Activated T-cell treated with anti-CD3 and anti-CD28 coated beads, Interleukin-2, amount 50 U/mL, for 72 hours (primary cell): ENCODE measurements at places on chromosomes 6 and 20. TPM values are rescaled to one million over a fixed set of nuclear protein-coding genes. Genes with fewer than 3 reads are reported as not detected.

Gene EYA4
- total RNA-seq = not detected

Gene CLVS2
- not detected for total RNA-seq

Gene VWA7
- 3.3 TPM for total RNA-seq

Gene SLA2
- total RNA-seq = 44.9 TPM

Gene RAB44
- total RNA-seq = 0.09 TPM

Gene NPBWR2
- not detected for total RNA-seq

Gene EFCAB8
- 2.7 TPM for total RNA-seq

- no peaks in the 10 kb centered on the region for H3K36me3 ChIP-seq
- peaks cover 61% of the 10 kb centered on the region for H3K27me3 ChIP-seq
- H3K27ac ChIP-seq = no peak overlapping the region
- no peak for DNase-seq
- peaks cover 37% of the 10 kb centered on the region for H3K4me1 ChIP-seq
- H3K4me3 ChIP-seq = no peak overlapping the region
Observed at GRCh38 chr6:112288475-112288874, 34.1 kb upstream of the LAMA4 start.

GRCh38 chr6:53899512-53899911, 104.7 kb downstream of the LRRC1 start:
- H3K4me1 ChIP-seq = peaks cover 2% of the 10 kb centered on the region
- no peaks in the 10 kb centered on the region for H3K36me3 ChIP-seq
- no peak overlapping the region for H3K27ac ChIP-seq

- peaks cover 52% of the 10 kb centered on the region for H3K27me3 ChIP-seq
- H3K27ac ChIP-seq = no peak overlapping the region
- no peak for DNase-seq
- no peak overlapping the region for H3K4me3 ChIP-seq
- H3K36me3 ChIP-seq = no peaks in the 10 kb centered on the region
- H3K4me1 ChIP-seq = no peaks in the 10 kb centered on the region
Observed at GRCh38 chr6:1335367-1336037, 23.6 kb downstream of the FOXQ1 start.

- H3K4me3 ChIP-seq = no peak overlapping the region
- no peak for DNase-seq
- H3K36me3 ChIP-seq = no peaks in the 10 kb centered on the region
- no peak overlapping the region for H3K27ac ChIP-seq
Observed at GRCh38 chr6:156970595-156971112, 193.5 kb downstream of the ARID1B start.

- peaks cover 17% of the 10 kb centered on the region for H3K4me1 ChIP-seq
- peaks cover 13% of the 10 kb centered on the region for H3K27me3 ChIP-seq
- H3K4me3 ChIP-seq = peak overlapping the region; percentile 38
- no peaks in the 10 kb centered on the region for H3K36me3 ChIP-seq
- H3K27ac ChIP-seq = no peak overlapping the region
Observed at GRCh38 chr20:17878069-17878911, 90.3 kb downstream of the SNX5 start.

DNA sequence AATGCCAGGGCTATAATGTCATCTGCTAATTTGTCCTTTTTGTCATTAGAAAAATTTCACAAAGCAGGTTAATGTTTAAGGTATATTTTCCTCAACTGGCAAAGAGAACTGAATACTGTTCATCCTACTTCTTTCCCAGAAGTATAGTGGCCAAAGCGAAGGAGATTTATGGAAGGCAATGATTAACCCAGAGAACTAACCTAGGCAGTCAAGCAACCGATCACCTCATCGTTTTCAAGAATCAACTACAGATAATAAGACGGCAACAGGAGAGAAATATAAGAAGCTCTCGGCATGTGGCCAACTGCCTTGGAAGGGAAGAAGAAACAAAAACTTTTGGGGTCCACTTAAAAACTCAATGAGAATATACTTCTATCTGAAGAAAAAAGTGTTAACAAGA, 38.2 kb downstream of the REV3L start:
- H3K27ac ChIP-seq = no peak overlapping the region
- DNase-seq = no peak
- no peak overlapping the region for H3K4me3 ChIP-seq
- H3K27me3 ChIP-seq = no peaks in the 10 kb centered on the region
- peaks cover 30% of the 10 kb centered on the region for H3K4me1 ChIP-seq

- H3K27me3 ChIP-seq = no peaks in the 10 kb centered on the region
- no peaks in the 10 kb centered on the region for H3K36me3 ChIP-seq
- H3K4me3 ChIP-seq = no peak overlapping the region
- H3K4me1 ChIP-seq = peaks cover 4% of the 10 kb centered on the region
Observed at GRCh38 chr6:83220121-83220520, 27.0 kb downstream of the RWDD2A start.

DNA sequence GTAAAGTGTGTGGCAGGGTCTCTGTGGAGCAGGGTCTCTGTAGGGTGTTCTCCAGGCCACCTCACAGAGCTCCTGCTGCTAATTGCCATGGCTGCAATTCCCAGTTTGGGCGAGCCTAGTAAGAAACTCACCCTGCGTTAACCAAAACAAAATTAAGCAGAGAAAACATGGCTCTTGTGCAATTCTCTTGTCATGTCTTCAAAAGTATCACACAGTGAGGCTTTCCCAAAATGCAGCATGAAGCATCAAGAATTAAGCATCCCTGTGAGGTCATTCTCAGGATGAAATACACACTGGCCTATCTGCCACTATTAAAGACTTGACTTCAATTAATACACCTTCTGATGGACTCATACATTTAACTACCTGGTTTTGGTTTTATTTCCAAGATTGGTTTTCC, 72.8 kb downstream of the KIF13A start:
- no peak overlapping the region for H3K27ac ChIP-seq
- H3K4me1 ChIP-seq = no peaks in the 10 kb centered on the region
- H3K27me3 ChIP-seq = peaks cover 8% of the 10 kb centered on the region
- no peak overlapping the region for H3K4me3 ChIP-seq
- H3K36me3 ChIP-seq = no peaks in the 10 kb centered on the region

DNA sequence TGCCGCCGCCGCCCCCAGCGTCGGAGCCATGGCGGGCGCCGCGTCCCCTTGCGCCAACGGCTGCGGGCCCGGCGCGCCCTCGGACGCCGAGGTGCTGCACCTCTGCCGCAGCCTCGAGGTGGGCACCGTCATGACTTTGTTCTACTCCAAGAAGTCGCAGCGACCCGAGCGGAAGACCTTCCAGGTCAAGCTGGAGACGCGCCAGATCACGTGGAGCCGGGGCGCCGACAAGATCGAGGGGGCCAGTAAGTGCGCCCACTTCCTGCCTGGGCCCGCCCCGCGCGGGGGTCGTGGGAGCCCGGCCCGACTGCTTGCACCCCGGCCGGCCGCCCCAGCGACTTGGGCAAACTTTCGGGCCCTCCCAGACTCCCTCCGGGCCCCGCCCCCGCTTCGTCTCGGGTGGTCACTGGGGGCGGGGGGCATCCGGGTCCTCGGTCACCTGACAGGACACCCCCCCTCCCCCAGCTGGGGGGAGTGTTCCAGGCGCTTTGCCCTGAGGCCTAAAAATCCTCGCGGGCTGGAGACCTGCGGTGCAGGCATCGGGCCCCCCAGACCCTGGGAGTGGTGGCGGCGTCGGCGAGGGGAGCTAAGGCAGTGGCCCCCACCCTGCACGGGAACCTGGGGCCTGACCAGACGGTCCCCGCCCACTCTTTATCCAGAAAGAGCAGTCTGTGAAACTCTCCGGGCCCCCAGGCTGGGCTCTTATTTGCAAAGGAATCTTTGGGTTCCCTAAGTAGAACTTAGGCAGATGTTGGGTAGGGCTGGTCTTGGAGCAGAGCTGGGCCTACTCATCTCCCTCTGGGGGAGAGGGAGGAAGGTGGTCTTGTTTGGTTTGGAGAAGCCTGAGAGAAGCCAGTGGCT, 501 bp downstream of the PLCG1 start:
- peak overlapping the region; percentile 91 for H3K27ac ChIP-seq
- no peaks in the 10 kb centered on the region for H3K27me3 ChIP-seq
- H3K4me1 ChIP-seq = peaks cover 79% of the 10 kb centered on the region
- peak; percentile 77 for DNase-seq
- H3K36me3 ChIP-seq = no peaks in the 10 kb centered on the region
